ENCODE measurements at places on chromosomes 6 and 20. TPM values are rescaled to one million over a fixed set of nuclear protein-coding genes. Genes with fewer than 3 reads are reported as not detected.

MRAP2 gene
- total RNA-seq: 1.3 TPM

TRPC4AP gene
- 61.3 TPM for total RNA-seq

MAP1LC3A gene
- total RNA-seq: 25.9 TPM

ECT2L gene
- total RNA-seq: not detected

SIM1 gene
- not detected for total RNA-seq

SLC17A2 gene
- not detected for total RNA-seq

POPDC3 gene
- 31.2 TPM for total RNA-seq

ARMH2 gene
- not detected for total RNA-seq

NPEPL1 gene
- 33.3 TPM for total RNA-seq

DDX39B gene
- 407 TPM for total RNA-seq

CCM2L gene
- 0.62 TPM for total RNA-seq

NOTCH4 gene
- 0.49 TPM for total RNA-seq

TREM2 gene
- total RNA-seq: not detected

CALHM4 gene
- not detected for total RNA-seq

TLDC2 gene
- not detected for total RNA-seq

SNPH gene
- 4.6 TPM for total RNA-seq

RSPH4A gene
- 0.24 TPM for total RNA-seq

DYNLT2 gene
- 0.63 TPM for total RNA-seq

TFAP2A gene
- total RNA-seq: 17.3 TPM

LIN28B gene
- total RNA-seq: 1.4 TPM

GJA10 gene
- not detected for total RNA-seq

PRPH2 gene
- total RNA-seq: not detected
